CD4-positive, alpha-beta T cell treated with Interleukin-12 subunit alpha and Interleukin-12 subunit beta, for 1 hour (primary cell): ENCODE measurements at places on chromosomes 2 and 18.

DNA sequence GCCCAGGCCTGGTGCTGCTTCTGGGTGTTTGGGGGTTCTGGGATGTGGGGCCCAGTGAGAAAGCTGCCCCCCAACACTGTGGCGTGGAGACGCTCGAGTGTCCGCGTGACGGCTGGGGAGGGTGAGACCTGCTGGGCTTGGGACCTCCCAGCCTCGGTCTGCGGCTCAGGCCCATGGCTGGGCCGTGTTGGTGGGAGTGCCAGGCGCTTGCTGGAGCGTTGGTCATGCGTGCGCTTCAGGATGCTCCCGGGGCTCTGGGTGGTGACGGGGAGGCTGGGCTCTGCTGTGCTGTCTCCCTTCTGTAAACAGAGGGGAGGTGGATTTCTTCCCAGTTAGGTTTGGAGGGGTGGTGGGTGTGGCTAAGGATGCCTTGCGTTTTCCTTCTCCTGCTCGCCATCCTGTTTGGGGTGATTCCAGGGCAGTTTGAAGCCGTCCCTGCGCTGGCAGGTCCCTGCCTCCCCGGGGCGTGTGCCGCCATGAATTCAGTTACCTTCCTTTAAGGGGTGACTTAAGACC lies 606 bp downstream of the GAL3ST2 start:
- DNase-seq, result no peak

GRCh38 chr2:23484275-23484674 lies 99.3 kb downstream of the KLHL29 start:
- no peak for DNase-seq

GRCh38 chr2:202079310-202079709 lies 6.3 kb downstream of the KIAA2012 start:
- DNase-seq, result no peak

DNA sequence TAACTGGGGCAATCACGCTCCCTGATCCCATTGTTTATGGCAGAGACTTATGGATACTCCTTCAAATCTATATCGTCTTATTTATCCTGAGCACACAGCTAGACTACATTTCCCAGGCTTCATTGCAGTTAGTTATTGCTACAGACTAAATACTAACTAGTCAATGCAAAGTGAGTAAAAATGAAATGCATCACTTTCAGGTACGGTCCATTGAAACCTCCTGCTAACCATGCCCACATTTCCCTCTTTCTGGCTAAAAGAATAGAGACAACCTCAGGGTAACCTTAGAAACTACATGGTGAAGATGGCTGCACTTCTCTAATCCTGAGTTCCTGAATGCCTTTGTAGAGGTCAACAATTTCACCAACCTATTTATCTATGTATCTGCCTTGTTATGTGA lies 437.4 kb downstream of the EPHA4 start:
- no peak for DNase-seq

DNA sequence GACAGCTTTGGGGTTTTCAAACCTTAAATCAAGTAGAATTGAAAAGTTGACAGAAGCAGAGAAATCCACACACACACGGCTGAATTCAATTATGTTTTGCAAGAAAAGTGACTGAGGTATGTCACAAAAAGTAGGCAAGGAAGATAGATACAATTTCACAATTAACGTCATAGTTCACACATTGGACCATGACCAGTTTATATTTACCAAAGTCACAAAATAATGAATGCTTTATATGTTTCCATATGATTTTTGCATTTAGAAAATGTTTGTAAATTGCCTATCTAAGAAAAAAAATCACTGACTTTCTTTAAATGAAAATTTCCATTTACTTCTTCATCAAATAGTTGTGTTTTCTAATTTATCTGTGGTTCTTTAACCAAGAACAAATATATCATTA lies 29.4 kb upstream of the ZNF516 start:
- DNase-seq, result no peak

- DNase-seq, result no peak
Observed at GRCh38 chr2:6986912-6987361, 69.7 kb downstream of the RNF144A start.

DNA sequence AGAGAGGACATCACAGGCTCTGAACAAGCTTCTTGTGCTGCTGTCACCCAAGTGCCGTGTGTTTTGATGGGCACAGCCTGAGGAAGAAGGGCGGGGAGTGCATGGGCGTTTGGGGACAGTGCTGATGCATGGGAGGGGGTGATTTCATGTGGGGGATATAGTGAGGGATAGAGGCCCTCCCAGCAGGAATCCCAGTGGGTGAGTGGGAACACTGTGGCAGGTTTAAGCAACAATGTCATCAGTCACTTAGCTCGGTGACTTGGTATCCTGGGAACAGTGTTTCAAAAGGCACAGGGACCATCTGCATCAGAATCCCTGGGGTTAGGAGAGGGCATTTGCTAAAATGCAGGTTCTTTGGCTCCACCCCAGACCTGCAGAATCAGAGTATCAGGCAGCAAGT lies 609 bp downstream of the SIGLEC15 start:
- no peak for DNase-seq

DNA sequence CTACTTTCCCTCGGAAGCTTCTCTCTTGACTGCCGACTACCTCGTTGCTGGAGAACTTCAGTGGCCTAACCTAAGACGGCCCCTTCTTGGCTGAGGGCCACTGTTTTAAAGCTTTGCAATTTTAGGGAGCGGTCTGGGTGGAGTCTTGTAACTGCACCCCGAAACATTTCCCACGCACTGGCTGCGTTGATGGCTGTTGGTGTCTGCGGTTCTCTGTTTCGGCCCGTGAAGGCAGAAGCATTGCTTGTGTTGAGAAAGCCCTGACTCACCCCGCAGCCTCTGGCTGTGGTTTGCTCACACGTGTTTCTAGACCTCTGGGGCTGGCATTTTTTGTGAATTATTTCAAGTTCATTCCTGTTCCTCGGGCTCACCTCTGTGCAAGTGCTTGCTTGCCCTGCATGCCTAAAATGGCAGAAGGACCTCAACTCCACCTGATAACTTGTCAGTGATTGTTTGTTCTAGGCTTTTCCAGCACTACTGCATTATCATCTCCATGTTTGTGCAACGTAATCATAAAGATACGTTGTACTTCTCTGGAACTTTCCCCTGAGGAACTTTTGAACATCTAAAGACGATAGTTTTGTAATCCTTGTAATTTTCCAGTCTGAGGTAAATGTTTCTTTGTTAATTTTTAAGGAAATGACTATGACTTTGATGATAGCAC lies 94.2 kb upstream of the DLX2 start:
- DNase-seq, result no peak

GRCh38 chr2:160306985-160307384 lies 106.9 kb upstream of the ITGB6 start:
- DNase-seq, result no peak

- no peak for DNase-seq
Observed at GRCh38 chr18:31042406-31043181, at the start of gene DSC3. Gene DSC3, minus strand, starts transcription at chr18:31042742. Its CDS starts 82 bp downstream, at chr18:31042660.

GRCh38 chr2:99662761-99663341 lies 173.0 kb upstream of the REV1 start:
- no peak for DNase-seq

DNA sequence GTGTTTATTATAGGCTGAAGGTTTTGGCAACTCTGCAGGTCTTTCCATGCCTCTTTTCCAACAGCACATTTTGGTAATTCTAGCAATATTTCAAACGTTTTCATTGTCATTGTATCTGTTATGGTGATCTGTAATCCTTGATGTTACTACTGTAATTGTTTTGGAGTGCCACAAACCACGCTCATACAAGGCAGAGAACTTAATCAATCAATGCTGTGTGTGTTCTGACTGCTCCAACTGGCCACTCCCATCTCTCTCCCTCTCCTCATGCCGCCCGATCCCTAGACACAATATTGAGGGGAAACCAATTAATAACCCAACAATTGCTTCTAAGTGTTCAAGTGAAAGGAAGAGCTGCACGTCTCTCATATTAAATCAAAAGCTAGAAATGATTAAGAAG lies 32.9 kb downstream of the HDLBP start:
- no peak for DNase-seq

- no peak for DNase-seq
Observed at GRCh38 chr2:85178154-85178553, 45.0 kb downstream of the TCF7L1 start.

DNA sequence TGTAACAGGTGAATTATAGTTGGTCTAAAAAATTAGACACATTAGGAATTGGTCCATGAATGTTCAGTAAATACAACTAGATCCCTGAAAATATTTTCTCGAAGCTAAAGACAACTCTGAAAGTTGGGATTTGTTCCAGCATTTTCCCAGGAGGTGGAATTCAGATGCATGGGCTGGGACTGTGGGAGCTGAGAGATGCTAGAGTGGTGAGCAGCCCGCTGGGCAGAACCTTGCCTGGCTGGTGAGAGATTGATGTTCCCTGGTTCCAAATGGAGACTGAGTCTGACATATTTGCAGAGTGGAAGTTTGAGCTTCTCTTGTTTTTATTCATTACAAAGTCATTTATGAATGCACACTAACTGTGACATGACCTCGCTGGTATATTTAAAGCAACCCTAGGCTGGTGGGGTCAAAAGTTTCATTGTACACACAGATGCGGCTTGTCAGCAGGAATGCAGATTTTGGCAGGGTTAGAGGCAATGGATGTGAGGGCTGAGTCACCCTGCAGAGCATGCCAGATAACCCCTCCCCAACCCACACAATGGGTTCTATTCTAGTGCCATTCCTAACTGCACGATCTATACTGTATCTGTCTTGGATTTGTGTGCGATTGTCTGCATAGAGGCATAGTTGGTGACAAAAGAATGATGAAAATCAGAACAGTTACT lies 23.5 kb upstream of the TMEM178A start:
- DNase-seq, result no peak

- no peak for DNase-seq
Observed at GRCh38 chr2:98702858-98703620, 27.9 kb downstream of the MGAT4A start.

DNA sequence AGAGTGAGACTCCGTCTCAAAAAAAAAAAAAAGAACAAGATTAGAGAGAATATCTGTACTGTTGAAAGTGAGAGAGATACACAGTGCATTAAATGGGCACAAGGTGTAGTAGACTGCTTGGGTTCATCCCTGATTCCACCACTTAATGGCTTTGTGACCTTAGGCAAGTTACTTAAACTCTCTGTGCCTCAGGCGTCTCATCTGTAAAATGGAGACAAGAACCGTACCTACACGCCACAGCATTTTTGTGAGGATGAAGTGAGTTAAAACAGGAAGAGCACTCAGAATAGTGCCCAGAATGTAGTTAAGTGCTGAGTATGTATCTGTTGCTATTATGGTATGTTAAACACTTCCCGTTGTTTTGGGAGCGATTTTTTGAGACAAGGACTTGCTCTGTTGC lies 64.3 kb downstream of the MTHFD2 start:
- no peak for DNase-seq

GRCh38 chr2:29703336-29703735 lies 218.1 kb downstream of the ALK start:
- DNase-seq, result no peak

GRCh38 chr2:30165617-30166016 lies 18.8 kb downstream of the YPEL5 start:
- DNase-seq, result no peak

GRCh38 chr2:204061241-204061640 lies 124.7 kb downstream of the ICOS start:
- DNase-seq, result no peak

- DNase-seq, result no peak
Observed at GRCh38 chr2:148167855-148168254, 147.0 kb downstream of the MBD5 start.

GRCh38 chr18:730692-731091 lies 18.3 kb upstream of the ENOSF1 start:
- DNase-seq, result no peak

DNA sequence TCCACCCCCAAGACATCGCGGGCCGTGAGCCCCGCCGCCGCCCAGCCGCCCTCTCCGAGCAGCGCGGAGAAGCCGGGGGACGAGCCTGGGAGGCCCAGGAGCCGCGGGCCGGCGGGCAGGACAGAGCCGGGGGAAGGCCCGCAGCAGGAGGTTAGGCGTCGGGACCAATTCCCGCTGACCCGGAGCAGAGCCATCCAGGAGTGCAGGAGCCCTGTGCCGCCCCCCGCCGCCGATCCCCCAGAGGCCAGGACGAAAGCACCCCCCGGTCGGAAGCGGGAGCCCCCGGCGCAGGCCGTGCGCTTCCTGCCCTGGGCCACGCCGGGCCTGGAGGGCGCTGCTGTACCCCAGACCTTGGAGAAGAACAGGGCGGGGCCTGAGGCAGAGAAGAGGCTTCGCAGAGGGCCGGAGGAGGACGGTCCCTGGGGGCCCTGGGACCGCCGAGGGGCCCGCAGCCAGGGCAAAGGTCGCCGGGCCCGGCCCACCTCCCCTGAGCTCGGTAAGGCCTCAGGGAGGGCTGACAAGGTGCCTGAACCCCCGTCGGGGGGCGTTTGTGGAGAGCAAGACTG lies 14.2 kb downstream of the SPEG start:
- DNase-seq, result no peak

DNA sequence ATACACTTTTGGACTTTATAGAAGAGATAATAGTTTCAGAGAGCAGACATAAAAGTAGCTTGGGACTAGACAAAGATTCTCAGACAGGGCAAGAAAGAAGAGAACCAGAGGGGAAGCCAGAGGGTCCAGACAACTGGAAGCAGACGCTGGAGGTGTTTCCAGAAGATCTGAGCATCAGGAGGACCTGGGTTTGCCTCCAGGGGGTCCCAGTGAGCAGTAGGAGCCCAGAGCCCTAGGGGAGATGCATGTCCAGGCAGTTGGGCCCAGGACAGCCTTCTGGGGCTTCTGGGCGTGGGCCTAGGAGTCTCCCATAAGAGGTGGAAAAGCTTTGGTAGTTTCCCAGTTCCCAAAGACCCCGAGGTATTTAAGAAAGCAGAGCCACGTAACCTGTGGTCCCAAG lies 251.2 kb upstream of the ID2 start:
- no peak for DNase-seq

- no peak for DNase-seq
Observed at GRCh38 chr2:182241936-182242335, 184.9 kb downstream of the PDE1A start.

GRCh38 chr2:111071600-111072171 lies 49.0 kb upstream of the BCL2L11 start:
- DNase-seq, result no peak

DNA sequence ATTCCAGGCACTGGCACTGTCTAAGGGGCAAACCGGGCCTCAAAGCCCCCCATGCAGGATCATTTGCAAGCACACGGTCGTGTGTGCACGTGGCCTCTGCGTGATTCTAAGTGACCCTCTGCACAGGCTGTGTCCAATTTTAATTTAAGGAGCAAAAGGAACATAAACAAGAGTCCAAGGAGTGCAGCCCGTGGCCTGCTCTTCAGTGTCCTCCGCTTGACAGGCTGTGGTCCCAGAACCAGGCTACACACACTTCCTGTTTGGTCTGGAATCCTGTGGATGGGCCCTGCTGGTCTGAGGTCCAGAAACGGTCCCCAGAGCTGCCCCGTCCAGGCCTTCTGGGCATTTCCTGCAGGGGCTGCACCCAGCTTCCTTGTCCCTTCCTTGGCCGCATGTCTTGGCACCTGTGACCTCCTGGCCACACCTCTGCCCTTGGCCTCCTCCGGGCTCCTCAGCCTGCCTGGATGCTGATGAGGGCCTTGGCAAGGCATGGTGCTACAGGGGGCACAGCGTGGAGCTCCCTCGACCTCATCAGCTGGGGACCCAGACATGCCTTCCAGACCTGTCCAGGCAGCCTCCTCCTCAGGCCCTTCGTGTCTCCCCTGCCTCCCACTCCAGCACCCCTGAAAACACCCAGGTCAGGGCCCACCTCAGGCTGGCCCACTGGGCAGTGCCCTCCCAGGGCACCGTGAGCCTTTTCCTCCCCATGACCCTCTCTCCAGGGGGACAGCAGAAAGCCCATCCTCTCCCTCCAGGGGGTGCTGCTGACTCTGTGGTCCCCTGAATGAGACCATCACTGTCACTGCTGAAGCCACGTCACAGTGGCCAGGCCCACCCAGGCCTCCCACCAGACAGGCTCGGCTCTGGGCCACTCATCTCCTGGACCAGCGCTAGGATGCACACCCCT lies 136.4 kb upstream of the GPC1 start:
- DNase-seq, result no peak
